ENCODE measurements at places on chromosomes 13 and 19.
A peak's percentile ranks its signal among the peaks of the same experiment; 100 is the strongest.

- no peak for DNase-seq
Observed at GRCh38 chr13:110331362-110331761, 24.3 kb downstream of the COL4A2 start.

GRCh38 chr19:3817761-3818160 is 31.6 kb upstream of the MATK start:
- no peak for DNase-seq

- DNase-seq: peak; percentile 42
Observed at GRCh38 chr19:28878862-28879566, 333.9 kb downstream of the UQCRFS1 start.

GRCh38 chr13:29454931-29455481 is 140.5 kb downstream of the SLC7A1 start:
- DNase-seq: no peak

DNA sequence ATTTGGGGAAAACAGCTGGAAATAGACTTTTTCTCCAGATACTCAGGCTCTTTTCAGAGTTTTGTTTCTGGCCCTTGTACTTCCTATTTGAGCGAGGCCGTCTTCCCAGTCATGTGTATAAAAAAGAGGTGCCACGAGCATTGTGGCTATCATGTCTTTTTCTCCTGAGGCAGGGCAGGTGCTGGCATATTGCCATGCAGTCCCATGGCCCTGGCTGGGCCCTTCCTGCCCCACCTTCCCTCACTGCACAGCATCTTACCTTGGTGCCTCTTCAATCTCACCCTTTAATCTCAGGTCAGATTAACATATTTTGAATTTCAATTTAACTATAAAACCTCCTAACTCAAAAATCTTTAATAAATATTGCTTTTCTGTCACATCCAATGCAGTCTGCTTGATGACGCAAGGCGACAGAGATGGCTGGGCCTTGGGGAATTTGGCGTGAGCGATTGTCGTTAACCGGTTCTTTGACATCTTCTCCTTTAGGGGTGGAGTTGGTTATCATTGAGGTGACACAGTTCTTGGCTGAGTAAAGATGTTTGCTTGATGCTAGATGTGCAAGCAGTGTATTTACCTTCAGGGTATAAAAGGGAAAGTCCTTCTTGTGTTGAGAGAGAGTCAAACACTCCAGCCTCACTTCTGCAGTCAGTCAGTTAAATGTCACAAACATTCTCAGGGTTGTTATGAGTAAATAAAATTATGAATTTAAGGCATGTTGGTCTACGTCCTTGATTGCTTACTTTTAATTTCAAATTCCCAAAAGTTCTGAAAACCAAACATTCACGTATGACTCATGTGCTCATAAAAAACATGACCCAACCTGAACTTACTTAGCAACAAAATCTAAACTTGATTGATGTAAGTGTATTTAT is 289.9 kb downstream of the MYO16 start:
- no peak for DNase-seq

- DNase-seq: no peak
Observed at GRCh38 chr19:45440873-45441654, 17.3 kb upstream of the ERCC1 start.

GRCh38 chr19:4689403-4689802 is 19.3 kb upstream of the MYDGF start:
- no peak for DNase-seq

DNA sequence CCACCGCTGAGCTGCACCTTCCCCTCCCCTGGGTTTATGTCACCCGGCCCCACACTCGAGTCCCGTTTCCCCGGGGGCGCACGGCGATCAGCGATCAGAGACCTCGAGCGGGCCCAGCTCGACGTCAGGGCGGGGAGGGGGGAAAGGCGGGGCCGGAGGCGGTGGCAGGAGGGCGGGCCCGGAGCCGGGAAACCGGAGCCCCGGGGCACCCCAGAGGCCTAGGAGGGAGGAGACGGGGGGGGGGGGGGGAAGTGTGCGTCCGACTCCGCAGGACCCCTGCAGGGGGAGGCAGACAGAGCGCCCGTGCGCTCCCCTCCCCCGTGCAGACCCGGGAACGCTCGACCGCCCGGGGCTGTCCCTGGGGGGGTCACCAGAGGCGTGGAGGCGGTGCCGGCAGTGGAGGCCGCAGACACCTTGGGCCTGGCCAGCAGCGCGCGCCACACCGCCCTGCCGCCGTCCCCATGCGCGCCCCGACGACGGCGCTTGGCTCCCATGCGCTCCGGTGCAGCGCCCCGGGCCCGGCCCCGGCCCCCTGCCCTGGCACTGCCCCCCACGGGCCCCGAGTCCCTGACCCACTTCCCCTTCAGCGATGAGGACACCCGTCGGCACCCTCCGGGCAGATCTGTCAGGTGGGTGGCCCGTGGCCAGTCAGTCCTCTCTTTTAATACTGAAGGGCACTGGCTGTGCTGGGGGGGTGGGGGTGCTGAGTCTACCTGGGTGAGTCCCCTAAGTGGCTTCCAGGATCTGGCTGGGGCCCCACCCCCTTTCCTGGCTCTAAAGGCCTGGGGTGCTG is 11.8 kb downstream of the PDE4A start:
- DNase-seq: peak; percentile 21

- no peak for DNase-seq
Observed at GRCh38 chr13:24040835-24041234, 119.7 kb upstream of the SPATA13 start.

DNA sequence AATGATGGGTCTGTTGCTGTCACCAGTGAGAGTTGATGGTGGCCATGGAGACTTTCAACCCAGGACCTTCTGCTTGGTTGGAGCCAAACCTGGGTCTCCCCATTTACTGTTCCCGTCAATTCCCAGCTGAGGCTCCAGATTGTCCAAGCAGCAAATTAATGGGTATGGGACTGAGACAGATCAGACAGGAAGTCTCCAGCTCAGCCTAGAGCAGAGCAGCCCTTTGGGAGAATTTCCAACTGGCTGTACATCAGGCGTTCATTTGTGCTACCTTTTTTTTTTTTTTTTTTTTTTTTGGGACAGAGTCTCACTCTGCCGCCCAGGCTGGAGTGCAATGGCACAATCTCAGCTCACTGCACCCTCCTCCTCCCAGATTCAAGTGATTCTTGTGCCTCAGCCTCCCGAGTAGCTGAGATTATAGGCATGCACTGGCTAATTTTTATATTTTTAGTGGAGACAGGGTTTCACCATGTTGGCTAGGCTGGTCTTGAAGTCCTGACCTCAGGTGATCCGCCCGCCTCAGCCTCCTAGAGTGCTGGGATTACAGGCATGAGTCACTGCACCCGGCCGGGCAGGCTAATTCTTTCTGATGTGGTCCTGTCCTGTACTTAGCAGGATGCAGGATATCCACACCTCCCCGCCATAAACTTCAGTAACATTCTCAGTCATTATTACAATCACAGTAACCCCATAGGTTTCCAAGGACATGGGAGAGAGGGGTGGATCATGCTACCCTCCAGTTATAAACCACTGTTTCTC is 9.3 kb downstream of the MAP3K10 start:
- DNase-seq: no peak

DNA sequence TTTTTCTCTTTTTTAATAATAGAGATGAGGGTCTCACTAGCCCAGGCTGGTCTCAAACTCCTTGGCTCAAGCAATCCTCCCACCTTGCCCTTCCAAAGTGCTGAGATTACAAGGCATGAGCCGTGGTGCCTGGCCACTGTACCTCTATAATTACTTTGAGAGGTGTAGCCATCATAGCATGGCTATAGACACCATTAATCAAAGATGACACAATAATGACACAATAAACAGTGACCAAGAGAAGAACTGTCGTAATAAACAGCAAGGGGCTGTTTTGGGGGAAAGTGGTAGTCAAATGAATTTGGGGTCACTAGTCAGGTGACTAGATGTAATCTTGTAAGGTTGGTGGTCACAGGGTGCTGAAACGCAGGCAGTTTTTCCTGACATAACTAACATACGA is 30.4 kb downstream of the KLF5 start:
- DNase-seq: no peak

GRCh38 chr13:45356966-45357672 is 16.1 kb upstream of the TPT1 start:
- DNase-seq: no peak

DNA sequence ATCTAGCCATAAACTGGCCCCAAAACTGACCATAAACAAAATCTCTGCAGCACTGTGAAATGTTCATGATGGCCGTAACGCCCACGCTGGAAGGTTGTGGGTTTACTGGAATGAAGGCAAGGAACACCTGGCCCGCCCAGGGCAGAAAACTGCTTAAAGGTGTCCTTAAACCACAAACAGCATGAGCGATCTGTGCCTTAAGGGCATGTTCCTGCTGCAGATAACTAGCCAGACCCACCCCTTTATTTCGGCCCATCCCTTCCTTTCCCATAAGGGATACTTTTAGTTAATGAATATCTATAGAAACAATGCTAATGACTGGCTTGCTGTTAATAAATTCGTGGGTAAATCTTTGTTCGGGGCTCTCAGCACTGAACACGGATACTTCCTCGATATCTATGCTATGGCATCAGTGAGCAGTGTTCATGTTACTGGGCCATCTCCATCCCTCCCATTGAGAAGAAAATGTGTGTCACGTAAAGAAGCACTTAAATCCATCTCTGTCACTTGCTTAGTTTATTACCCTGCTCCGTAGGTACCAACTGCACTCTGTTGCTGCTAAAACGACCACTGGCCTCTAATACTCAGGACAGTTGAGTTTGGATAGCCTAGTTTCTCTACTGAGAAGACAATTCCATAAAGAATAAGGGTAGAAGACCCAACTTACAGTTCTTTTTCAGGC is 5.3 kb downstream of the ATP7B start:
- no peak for DNase-seq

Measured in GM04504 (cell line).